Dorsolateral prefrontal cortex (tissue), 122 donors: ENCODE measurements at places on chromosomes 7 and 10.
A peak's percentile ranks its signal among the peaks of the same experiment; 100 is the strongest.

DNA sequence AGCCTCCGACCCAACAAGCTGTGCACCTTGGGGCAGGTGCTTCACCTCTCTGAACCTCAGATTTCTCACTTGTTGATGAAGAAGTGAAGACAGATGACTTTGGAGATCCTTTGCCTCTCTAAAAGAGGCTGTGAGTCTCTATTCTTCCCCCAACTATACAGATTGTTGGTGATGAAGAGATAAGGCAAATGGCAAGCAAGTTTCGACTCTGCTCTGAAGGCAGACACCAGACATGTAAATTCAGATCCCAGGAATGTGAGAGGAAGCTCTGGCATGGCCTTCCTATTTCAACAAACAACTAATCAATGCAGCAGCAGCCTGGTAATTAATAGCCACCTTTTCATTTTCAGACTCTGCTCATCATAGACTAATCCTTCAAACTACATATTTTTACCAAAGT lies 74.2 kb upstream of the EGR2 start:
- DNase-seq = no peak

DNA sequence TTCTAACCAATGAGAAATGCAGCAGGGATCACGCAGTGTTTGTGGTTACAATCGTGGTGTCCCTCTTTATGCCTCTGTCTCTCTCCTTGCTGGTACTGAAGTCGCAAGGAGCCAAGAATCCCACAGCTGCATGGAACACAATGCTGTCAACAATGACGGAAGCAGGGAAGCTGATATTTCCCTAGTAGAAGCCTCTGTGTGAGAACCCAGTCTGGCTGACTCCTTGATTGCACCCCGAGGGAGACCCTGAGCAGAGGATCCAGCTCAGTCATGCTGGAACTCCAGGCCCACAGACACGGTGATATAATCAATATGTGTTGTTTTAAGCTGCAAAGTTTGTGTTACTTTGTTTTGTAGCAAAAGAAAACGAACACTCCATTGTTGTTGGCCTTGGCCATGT lies 677.9 kb downstream of the PARD3 start:
- no peak for DNase-seq

- no peak for DNase-seq
Measured at GRCh38 chr7:134943785-134944400, 42.4 kb upstream of the AGBL3 start.

DNA sequence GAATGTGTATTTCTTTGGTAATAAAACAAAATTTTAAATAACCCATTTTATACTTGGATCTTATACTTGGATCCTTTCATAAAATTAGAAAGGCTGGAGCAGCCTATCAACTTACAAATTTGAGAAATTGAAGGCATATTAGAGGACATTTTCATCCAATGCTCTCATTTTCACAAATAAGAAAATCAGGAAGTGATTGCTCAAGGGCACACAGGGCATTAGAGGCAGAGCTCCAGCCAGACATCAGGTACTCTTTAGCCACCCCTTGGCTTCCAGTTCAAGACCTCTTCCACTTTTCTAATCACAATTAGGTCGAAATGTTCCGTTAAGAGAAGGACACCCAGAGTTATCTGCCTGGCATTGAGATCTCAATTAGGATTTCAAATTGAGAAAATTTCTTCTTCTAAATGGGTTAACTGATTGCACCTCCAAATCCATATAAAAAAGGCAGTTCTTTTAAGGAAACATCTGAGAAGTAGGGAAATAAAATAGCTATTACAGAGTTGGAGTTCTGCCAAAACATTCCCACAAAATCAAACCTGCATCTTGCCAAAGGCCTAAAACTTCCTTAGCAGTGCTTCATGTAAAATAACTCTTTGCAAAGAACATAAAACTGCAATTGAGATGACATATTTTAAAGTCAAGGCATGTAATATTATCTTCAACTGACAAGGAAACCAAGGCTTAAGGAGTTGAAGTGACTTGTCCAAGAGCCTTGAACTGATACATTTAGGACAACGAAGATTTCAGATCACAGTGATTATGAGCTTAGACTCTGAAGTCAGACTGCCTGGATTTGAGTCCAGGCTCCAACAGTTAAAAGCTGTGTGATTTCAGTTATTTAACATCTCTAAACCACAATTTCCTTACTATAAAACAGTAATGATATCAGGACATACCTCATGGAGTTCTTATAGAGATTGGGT lies 2.4 kb downstream of the ACTA2 start:
- DNase-seq = no peak

DNA sequence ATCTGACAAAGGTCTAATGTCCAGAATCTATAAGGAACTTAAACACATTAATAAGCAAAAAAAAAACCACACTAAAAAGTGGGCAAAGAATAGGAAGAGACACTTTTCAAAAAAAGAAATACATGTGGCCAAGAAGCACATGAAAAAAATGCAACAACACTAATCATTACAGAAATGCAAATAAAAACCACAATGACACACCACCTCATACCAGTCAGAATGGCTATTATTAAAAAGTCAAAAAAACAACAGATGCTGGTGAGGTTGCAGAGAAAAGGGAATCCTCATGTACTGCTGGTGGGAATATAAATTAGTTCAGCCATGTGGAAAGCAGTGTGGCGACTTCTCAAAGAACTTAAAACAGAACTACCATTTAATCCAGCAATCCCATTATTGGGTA lies 119.0 kb downstream of the LMBR1 start:
- DNase-seq = no peak

- DNase-seq = no peak
Measured at GRCh38 chr10:79224263-79224949, 122.9 kb upstream of the PPIF start.

DNA sequence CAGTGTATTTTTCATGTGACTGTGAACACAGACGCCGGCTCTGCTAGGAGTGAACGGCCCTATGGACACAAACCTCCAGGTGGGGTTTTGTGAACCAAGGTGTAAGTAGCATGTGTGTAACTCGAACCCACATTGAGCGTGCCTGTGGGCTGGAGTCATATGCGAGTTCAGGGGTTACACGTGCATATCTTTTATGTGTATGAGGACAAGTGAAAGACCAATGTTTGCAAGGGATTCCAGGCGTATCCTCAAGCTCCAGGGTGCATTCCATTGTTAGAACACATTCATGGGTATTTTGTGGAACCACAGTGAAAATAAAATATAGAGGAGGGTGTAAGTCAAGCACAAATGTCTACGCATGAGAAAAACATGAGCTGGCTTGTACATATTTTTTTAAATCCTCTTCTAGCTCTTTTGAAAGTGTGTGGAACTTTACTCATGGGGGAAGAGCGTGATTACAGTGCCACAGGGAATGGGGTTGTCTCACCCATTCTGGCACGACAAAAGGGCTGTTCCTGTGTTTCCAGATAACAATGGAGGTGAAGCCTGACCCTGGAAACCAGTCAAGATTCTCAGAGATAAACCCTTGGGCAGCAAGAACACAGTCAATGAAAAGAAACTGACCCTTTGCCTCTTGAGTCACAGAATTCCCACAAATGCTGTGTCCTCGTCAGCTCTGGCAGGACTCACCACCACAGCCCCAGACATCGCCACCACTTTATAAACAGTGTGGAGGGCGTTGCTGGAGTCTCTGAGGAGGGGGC lies 37.0 kb upstream of the GOT1 start:
- no peak for DNase-seq

DNA sequence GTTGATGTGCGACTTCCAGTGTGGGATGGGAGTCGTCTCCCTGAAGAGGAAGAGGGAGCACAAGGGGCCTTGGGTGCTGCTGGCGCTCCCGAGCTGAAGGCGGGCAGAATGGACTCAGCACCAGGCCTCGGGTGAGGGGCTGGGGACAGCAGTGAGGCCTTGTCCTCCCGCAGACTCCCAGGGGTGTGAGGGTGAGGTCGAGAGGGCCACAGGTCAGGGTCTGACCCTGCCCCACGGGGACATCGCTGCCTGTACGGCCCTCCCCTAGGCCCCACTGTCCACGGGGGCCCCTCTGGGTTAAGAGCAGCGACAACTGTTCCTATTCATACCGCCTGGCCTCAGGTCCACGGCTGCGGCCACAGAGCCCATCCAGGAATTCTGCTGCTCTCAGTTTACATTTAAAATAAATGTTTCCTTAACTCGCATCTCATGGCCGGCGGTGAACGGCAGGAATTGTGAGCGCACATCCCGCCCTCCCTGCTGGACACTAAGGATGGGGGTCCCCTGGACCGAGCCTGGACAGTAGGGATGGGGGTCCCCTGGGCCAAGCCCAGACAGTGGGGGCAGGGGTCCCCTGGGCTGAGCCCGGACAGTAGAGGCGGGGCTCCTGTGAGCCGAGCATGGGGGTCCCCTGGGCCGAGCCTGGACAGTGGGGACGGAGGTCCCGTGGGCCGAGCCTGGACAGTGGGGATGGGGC lies 61.7 kb downstream of the PDGFA start:
- DNase-seq = no peak

DNA sequence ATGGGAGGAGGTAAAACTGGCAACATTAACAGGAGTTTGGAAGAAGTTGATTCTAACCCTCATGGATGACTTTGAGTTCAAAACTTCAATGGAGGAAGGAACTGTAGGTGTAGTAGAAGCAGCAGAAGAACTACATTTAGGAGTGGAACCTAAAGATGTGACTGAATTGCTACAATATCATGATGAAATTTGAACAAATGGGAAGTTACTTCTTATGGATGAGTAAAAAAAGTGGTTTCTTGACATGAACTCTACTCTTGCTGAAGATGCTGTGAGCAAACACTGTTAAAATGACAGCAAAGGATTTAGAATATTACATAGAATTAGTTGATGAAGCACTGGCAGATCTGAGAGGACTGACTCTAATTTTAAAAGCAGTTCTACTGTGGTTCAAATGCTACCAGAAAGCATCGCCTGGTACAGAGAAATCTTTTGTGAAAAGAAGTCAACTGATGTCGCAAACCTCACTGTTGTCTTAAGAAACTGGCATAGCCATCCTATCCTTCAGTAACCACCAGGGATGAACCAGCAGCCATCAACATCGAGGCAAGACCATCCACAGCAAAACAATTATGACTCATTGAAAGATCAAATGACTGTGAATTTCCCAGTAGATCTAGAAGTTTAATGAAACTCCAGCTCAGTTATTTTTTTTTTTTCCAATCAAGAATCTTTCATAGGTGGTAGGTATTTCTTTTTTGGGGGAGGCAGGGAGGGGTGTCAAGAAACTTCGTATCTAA lies 20.8 kb downstream of the BRAF start:
- no peak for DNase-seq

GRCh38 chr10:5645944-5646617 lies 20.3 kb downstream of the ASB13 start:
- no peak for DNase-seq

- DNase-seq = peak; percentile 34
Measured at GRCh38 chr10:70479626-70480238, 1.2 kb downstream of the PALD1 start.

GRCh38 chr7:22723637-22724036 lies 3.4 kb upstream of the IL6 start:
- no peak for DNase-seq

DNA sequence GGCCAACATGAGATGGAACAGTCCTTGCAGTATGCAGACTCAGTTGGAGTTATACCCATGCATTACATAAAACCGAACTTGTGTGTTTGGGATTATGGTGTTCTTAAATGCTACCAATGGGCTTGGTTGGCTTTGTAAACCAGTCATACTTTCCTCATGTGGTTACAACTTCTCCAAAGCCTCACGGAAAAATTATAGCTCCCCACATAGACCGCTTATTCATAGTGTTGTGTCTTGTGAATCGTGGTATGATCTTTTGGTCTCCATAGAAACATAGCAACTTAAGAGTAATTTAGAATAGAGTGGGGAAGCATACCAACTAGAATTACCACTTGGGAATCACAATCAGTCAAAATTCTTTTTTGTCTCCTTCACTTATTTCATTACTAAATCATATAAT lies 112.3 kb upstream of the FZD1 start:
- DNase-seq = no peak

- peak; percentile 54 for DNase-seq
Measured at GRCh38 chr7:92246360-92247101, 757 bp downstream of the ANKIB1 start.

GRCh38 chr7:17408245-17408903 lies 109.9 kb downstream of the AHR start:
- DNase-seq = no peak

GRCh38 chr10:104035194-104036068 lies 50.2 kb downstream of the COL17A1 start:
- DNase-seq = no peak

GRCh38 chr7:69246758-69247157 lies 351.5 kb upstream of the AUTS2 start:
- peak; percentile 44 for DNase-seq
